ENCODE measurements at places on chromosomes 13 and 19.

- peak; percentile 22 for DNase-seq
These were observed 6.5 kb upstream of the LIPE start for GRCh38 chr19:42433503-42434260.

DNA sequence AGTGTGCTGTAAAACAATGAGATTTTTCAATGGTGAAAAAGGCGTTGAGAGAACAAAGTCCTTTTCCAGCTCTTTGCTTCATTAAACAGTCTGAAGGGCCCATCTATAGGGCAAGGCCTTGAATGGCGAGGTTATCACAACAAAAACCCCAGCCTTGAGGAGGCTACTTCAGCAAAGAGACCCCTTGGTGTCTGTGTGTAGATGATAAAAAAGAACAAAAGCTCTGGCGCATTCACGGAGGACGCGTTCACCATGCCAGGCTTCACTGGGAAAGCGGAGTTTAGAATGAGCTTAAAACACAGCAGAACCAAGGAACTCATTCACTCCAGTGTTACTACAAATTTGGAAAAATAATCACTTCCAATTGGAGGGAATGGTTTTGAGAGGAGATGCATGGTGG lies 530.0 kb upstream of the ARGLU1 start:
- no peak for DNase-seq

GRCh38 chr13:113403255-113404104 lies 39.5 kb upstream of the GRTP1 start:
- no peak for DNase-seq

DNA sequence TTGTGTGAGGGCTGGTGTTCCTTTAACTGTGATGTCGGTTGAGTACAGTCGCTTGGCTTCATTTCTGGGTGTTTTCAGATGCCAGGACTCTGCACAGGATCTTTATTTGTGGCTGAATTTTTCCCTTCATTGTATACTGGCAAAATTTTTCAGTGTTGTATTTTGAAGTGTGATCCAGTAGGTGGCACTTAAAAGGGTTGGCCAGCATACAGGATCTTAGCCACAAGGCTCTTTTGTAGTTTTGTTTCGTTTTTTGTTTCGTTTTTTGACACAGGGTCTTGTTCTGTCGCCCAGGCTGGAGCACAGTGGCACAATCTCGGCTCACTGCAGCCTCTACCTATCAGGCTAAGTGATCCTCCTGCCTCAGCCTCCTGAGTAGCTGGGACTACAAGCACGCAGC lies 8.7 kb downstream of the FCAR start:
- DNase-seq: peak; percentile 54

DNA sequence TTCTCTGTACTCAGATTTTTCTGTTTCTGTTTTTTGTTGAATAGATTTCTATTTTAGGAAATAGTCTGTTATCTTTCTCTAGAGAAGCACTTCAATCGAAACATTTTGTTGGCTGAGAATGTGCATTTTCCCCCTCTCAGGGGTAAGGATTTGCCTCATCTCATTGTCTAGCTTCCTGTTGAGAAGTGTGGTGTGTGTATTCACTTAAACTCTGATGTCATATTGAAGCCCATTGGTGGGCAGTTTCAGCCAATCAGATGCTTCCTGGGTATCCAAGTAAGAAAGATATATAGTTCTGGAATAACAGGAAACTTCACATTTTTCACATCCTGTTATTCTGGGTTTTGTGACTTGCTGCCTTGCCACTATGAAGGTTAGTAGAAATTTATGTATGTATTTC lies 87.6 kb downstream of the ARHGEF7 start:
- DNase-seq: peak; percentile 68

- no peak for DNase-seq
These were observed 56.2 kb downstream of the ATP11A start for GRCh38 chr13:112746044-112746443.

DNA sequence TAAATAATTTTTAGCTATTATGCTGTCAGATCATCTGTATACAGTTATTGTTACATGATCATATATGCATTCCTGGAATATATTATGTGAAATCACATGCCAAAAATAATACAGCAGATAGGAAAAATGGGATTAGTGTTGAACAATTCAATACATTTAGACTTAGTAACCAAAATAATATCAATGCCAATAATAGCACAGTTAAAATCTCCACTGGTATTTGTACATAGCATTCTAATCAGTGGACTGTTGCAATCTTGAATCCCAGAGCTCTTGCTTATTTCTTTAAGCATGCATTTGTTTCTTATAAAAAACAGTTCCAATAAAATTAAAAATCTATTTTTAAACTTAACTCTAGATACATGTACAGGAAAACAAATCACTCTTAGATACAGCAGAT lies 2772.2 kb downstream of the PCDH9 start:
- no peak for DNase-seq

- no peak for DNase-seq
These were observed 133.5 kb upstream of the IRS2 start for GRCh38 chr13:109919715-109920375.

GRCh38 chr19:41915021-41915775 lies 13.1 kb downstream of the ERFL start:
- no peak for DNase-seq

DNA sequence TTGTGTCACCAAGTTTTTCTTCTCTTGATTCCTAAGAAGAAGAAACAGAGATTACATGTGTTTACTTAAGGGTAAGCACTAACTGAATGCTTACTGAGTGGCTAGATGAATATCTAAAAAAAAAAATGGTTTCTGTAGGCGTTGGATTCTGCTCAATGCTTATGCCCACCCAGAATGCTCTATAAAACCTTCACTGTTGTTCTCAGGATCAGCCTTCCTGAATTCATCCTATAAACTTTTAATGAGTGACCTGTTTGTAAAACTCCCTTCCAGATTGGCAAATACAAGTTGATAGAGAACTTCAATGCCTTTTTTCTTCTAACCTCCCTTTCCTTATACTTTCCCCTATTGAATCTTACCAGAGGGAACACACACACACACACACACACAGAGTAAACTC lies 90.2 kb downstream of the NDFIP2 start:
- DNase-seq: no peak

- no peak for DNase-seq
These were observed 46.0 kb downstream of the C13orf46 start for GRCh38 chr13:113927661-113928581.

DNA sequence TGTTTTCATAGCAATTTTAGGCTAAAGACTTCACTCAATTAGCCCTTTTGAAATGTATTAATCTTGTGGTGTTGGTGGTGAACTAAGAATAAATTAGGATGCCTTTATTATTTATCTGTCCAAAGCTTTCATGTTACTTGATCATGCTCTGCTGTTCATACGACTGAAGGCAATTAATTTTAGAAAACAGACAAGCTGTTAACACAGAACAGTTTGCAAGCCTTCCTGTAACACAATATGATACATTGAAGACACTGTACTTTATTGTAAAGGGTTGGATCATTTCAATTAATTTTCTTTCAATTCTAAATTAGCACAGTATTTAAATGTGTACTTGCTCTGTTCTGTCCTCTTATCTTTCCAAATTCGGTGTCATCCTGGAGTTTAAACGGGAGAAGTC lies 794.3 kb upstream of the MIR17HG start:
- DNase-seq: no peak

GRCh38 chr13:79360095-79360494 lies 46.0 kb downstream of the RBM26 start:
- no peak for DNase-seq

GRCh38 chr13:44756276-44756810 lies 180.2 kb upstream of the TSC22D1 start:
- DNase-seq: no peak

GRCh38 chr19:10979951-10980381 lies 19.1 kb downstream of the SMARCA4 start:
- peak; percentile 54 for DNase-seq

DNA sequence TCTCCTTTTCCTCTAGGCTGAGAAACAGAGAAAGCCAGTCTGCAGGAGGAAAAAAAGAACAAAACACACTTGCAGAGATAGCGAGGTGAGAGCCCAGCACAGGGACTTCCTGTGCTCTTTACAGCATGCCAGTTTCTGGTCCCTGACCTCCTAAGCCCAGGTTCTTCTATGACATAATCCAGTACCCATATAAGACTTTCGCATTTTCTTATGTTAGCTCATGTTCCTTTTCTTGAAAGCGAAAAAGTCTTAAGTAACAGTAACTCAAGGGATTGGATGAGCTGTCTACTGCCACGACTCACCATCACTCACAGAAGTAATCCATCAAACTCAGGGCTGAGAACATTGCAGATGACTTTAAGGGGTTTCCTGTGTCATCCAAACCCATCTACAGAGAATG lies 17.4 kb downstream of the CCDC70 start:
- DNase-seq: no peak

DNA sequence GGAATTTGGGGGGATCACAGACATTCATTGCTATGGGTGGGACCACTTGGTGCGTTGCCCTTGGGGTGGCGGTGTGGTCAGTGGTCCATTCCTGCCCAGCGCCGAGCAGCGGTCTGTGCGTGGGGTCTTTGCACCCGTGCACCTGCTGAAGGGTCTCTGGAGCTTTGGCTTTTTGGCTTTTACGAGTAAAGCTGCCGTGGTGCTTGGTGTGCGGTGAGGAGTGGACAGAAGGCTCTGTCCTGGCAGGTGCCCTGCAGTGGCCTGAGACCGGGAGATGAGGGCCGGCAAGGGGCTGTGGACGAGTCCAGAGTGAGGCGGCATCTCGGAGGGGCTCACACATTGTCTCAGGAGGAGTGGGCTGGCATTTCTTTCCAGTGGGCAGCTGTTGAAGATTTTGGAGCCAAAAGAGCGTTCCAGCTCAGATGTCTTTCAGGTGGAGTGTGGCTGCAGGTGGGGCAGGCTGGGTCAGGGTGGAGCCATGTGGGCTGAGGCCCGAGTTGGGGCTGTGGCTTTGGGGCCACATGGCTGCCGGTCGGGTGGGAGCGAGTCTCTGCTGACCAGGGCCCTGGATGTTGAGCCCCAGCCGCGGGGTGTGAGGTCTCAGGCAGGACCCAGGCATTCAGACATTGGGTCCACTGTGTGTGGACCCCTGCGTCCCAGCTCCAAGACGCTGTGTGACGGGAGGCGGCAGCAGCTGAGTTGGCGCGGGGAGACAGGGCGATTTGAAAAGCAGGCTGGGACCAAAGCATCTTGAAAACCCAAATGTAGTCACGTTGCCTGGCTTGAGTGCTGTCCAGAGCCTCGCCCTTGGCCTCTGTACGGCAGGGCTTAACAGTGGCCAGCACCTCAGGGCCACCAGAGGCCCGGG lies 11.7 kb downstream of the GNA11 start:
- no peak for DNase-seq

DNA sequence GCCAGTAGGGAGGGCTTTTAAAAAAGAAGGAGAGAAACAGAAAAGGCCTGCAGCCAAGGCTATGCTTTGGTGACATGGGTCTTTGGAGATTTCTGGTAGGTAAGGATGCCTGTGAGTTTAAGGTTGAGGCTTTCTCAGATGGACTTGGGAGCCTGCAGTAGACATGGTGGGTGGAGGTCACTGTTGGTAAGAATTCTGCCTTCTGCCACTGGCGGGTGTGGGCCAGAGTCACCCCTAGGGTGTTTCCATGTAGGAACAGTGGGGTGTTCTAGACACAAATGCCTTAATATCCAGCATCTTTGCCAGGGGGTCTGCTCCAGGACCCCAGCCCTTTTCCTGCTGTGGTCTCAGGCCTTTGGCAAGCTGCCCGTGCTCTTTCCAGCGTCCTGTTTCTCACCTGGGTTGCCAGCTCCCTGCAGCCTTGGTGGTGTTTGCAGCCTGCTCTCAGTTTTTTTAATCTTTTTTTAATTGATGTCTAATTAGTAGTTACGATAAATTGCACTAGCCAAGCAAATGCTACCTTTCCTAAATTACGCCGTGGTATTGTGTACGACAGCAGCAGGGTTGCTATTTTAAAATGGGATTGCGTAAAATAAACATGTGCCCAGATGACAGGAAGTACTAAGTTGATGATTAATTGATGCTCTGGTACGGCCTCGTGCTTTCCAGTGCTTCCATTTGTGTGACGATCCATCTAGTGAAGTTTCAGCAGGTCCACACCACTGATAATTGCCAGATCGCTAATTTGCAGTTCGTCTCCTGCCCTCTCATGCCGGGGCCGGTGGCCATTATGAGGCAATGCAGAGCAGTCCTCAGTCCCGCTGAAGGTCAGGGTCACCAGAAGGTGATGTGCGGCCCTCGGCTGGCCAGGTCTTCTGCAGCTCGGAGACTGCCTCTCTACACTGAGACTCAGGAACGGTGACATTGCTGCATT lies 35.3 kb upstream of the NPAS1 start:
- DNase-seq: no peak

GRCh38 chr19:36201684-36202083 lies 12.8 kb downstream of the ZNF565 start:
- DNase-seq: no peak

GRCh38 chr13:81133066-81133465 lies 792.1 kb upstream of the SPRY2 start:
- DNase-seq: no peak

DNA sequence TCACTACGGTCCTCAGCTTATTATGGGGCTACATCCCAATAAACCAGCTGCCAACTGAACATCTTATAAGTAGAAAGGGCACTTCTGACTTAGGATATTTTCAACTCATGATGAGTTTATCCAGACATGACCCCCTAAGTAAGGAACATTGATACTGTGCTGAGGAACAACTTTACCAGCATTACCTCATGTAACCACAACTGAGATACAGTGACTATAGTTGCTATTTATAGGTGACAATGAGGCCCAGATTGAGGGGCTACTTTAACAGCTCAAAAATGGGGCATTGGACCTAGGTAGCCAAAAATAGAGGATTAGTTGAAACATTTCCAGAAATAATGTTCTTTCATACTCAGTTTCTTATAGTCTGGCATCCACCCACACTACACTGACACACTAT lies 26.8 kb downstream of the SKA3 start:
- no peak for DNase-seq

- no peak for DNase-seq
These were observed 521 bp upstream of the ZNF665 start for GRCh38 chr19:53193535-53194222.

DNA sequence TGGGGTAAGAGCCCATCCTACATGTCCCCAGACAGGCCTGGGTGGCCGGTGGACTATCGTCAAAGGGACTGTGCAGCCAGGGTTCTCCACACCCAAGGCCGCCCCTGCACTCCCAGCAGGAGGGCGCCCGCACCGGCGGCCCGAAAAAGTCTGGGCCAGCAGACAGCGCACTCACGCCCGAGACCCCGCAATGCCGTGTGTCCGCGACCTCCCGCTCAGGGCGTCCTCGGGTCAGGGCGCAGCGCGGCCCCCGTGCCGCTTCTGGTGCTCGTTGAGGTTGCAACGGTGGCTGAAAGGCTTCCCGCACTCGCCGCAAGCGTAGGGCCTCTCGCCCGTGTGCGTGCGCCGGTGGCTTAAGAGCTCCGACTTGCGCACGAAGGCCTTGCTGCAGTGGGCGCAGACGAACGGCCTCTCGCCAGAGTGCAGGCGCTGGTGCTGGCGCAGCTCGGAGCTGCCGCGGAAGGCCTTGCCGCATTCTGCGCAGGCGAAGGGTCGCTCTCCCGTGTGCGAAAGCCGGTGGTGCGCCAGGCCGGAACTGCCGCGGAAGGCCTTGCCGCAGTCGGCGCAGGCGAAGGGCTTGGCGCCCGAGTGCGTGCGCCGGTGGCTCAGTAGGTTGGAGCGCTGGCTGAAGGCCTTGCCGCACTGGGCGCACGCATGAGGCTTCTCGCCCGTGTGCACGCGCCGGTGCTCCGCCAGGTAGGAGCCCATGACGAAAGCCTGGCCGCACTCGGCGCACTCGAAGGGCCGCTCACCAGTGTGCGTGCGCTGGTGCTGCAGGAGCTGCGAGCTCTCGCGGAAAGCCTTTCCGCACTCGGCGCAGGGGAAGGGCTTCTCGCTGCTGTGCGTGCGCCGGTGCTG lies 2.8 kb upstream of the A1BG start:
- no peak for DNase-seq

GRCh38 chr19:11450570-11451326 lies 15.3 kb downstream of the PRKCSH start:
- no peak for DNase-seq

- no peak for DNase-seq
These were observed 15.2 kb downstream of the KCNC3 start for GRCh38 chr19:50313812-50314536.

Data from Jurkat, Clone E6-1 (cell line).